Retinal pigment epithelial cell (primary cell): ENCODE measurements at places on chromosomes 11 and 22.
A peak's percentile ranks its signal among the peaks of the same experiment; 100 is the strongest.

GRCh38 chr22:30047364-30047738 is 32.9 kb upstream of the HORMAD2 start:
- no peak for DNase-seq

GRCh38 chr11:45087900-45088160 is 58.6 kb upstream of the PRDM11 start:
- no peak for DNase-seq

DNA sequence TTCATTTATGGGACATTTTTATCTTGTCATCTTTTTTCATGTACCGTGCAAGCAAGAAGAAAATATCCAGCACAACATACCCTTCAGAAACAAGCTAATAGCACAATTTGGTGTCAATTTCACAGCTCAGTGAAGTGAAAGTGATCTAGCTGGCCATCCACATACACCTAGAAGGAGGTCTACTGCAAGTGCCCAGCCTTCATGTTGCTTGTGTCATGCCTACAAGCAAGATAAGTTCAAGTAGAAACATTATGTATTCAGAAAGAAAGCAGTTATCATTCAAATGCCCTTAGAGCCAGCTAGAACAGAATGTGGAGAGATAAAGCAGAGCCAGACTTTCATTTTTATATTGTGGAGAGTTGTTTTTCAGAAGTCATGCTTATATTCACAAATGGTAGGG is 325.7 kb upstream of the PITPNB start:
- no peak for DNase-seq

GRCh38 chr11:4019891-4020290 is 74.7 kb upstream of the RRM1 start:
- DNase-seq: no peak

GRCh38 chr22:30326255-30326705 is 461 bp downstream of the TBC1D10A start:
- no peak for DNase-seq

DNA sequence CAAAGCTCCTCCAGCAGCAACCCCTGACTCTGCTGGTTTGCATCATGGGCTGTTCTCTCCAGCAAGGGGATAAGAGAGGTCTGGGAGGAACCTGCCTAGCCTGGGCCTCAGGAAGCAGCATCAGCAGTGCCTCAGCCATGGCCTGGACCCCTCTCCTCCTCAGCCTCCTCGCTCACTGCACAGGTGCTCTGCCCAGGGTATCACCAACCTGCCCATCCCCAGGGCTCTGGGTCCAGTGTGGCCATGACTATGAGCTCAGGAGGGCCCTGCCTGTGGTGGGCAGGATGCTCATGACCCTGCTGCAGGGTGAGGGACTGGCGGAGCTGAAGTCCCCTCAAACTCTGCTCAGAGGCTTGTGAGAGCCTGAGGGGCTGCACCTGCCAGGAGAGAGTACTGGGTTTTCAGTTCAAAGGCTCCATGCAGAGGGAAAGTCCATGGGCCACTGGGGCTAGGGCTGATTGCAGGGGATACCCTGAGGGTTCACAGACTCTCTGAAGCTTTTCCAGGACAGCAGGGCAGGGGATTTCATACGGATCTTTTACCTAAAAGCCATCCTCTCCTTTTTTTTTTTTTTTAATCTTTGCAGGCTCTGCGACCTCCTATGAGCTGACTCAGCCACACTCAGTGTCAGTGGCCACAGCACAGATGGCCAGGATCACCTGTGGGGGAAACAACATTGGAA is 115.8 kb upstream of the IGLL5 start:
- DNase-seq: no peak

GRCh38 chr11:6843670-6844069 is 1.8 kb upstream of the OR10A5 start:
- no peak for DNase-seq

DNA sequence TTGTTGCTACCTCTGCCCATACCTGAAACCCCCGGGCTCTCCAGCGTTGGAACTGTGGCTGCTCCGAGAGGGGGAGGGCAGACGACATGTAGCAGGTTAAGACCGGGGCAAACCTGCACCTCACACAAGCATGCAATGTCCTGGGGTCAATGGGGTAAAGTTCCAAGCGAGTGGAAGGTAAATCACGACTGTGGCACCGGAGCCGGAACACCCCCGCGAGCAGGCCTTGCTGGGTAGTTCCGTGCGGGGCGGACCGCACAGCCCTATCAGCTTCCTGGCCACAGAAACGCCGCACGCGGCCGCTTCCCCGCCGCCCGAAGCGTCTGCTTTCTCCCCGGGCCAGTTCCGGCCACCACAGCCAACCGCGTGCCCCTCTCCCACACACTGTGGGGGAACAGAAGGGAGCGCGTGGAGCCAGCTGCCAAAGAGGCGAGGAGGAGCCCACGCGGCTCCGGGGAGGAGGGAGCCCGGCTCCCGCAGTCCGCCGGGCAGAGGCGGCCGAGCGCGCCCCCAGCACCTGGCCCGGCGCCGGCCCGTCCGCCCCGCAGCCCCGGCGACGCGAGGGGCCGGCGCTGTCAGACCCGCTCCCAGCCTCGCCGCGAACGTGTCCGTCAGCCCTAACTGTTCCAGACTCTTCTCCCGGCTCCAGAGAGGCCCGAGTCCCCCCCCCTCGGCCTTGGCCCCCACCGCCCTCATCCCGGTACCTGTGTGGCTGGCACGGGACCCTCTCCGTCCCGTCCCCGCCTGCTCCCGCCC is 1.6 kb downstream of the SPTBN2 start:
- DNase-seq: no peak

DNA sequence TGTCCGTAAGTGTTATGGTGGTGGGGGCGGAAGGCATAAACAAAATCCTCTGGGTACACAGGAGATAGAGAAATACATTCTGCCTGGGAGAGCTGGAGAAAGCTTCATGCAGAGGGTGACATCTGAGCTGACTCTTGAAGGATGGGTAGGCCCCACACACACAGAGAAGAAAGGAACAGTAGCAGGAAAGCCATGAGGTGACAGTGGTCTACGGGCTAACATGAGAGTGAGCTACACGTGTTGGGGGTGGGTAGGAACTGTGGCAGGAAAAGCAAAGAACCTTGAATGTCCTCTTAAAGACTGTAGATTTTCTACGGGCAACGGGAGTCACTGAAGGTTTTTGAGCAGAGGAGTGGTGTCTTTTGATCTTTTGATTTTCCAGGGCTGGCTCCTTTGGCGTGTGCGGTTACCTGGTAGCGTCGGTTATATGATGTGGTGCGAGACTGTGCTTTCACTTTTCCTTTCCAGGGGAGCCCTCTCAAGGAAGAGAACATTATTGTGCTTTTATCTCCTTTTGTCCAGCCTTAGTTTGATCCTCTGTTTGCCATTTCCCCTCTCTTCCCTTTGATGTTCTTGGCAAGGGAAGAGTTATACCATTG is 39.7 kb downstream of the ADAMTS8 start:
- DNase-seq: no peak

- DNase-seq: no peak
These were observed 261.7 kb downstream of the TENM4 start for GRCh38 chr11:79179087-79179486.

GRCh38 chr11:70666311-70666710 is 268.0 kb downstream of the CTTN start:
- DNase-seq: no peak

DNA sequence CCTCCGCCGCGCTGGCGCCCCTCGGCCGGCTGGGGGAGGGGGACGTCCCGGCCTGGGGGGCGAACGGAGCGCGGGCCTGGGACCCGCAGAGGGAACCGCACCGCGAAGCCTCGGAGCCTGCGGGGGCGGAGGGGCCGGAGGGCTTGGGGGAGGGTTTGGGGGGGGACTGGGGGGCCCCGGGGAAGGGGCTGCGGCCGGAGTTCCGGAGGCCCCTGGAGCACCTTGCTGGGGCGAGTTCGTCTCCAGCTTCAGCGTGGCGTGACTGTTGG is 261 bp upstream of the SCT start:
- DNase-seq: no peak

- DNase-seq: peak; percentile 52
These were observed 4.6 kb downstream of the APOL4 start for GRCh38 chr22:36197065-36197440.

- DNase-seq: no peak
These were observed 68.3 kb downstream of the IGLL1 start for GRCh38 chr22:23511627-23512347.

DNA sequence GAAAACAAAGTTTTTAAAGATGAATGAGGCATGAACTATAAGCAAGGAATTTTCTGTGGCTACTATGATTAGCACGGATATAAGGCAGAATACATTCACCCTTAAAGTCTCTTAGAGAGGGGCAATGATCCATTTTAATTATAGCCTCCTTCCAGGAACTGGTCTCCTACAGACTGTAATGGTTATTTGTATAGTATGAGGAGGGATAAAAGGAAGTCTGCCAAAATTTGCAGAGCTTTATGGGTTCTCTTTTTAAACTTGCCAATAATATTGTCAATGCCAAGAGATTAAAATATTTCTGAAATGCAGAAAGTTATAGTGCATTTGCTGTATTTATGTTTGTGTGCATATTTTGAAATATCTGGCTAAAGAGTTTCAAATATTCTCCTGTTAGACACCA is 271.4 kb upstream of the LUZP2 start:
- no peak for DNase-seq

DNA sequence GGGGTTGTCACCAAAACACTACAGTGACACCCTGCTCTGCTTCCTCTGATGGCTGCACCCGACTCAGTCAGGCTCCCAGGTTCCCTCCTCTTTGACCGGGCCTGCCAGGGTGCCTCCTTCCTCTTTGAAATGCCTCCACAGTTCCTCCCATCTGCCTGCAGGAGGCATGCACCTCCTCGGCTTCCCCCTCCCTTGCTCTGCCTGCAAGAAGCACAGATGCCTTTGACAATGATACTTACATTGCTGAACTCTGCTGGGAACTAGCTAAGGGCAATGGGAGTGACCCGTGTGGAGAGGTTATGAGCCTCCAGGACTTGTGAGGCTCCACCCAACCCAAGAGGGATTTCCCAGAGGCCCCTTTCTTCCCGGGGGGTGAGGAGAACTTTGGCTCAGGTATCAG is 674.1 kb downstream of the OPCML start:
- DNase-seq: no peak

DNA sequence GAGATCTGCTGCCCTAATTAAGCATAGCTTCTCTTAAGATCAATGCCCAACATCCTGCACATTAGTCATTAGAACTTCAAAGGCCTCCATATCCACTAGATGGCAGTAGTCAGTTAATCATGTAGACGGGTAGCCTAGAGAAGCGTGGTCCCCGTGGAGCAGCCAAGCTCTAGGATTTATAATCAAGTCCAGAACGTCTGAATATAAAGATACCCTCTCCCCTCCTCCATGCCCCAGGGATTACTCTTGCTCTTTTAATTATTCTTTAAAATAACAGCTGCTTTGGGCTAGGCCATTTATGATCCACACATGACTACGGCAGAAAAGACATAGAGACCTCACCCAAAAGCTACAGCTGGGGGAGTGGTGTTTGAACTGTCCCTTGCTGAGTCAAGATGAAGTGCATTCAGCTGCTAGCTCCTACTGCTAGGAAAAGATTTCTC is 327.6 kb upstream of the PLET1 start:
- DNase-seq: peak; percentile 43

- no peak for DNase-seq
These were observed 77.5 kb upstream of the PITPNB start for GRCh38 chr22:27996529-27996925.

DNA sequence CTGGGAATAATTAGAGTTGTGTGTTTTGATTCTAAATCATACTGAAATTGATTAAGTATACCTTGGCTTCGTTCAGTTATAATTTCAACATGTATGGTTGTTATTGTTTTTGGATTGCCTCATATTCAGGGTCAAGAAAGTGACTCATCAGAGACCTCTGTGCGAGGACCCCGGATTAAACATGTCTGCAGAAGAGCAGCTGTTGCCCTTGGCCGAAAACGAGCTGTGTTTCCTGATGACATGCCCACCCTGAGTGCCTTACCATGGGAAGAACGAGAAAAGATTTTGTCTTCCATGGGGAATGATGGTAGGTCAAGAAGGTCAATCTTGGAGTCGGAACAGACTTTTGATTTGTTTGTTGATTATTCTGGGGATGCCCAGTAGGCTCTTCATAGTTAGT is 40.4 kb downstream of the KMT2A start:
- DNase-seq: no peak

DNA sequence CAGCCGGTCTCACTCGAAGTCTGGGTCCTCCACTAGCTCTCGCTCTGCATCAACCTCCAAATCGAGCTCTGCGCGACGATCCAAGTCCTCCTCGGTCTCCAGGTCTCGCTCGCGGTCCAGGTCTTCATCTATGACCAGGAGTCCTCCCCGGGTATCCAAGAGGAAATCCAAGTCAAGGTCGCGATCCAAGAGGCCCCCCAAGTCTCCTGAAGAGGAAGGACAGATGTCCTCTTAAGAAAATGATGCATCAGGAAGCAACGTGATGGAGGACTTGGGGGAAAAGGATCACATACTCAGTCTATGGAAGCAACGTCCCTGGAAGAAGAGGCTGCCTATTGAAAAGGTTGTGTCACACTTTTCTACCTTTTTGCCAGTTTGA is 1.1 kb downstream of the SRSF8 start:
- DNase-seq: no peak

GRCh38 chr11:88515002-88515401 is 177.5 kb upstream of the CTSC start:
- no peak for DNase-seq

- DNase-seq: peak; percentile 92
These were observed 46.4 kb downstream of the MCM5 start for GRCh38 chr22:35446365-35446764.

DNA sequence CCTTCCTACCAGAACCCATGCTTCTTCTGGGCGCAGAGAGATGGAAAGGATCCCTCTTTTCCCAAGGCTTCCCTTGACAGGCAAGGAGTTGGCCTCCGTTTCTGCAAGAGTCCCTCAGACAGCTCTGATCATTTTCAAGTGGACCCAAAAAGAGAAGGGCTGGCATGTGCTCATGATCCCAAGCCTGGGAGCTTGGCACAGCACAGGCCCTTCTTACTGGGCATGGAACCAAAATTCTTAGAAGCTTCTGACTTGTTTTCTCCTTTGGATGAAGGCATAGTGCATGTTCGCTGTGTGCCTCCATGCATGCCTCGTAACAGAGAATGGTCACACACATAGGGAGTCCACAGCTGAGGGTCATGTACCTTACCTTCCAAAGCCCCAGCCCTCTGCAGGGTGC is 449.6 kb downstream of the MIAT start:
- DNase-seq: no peak

DNA sequence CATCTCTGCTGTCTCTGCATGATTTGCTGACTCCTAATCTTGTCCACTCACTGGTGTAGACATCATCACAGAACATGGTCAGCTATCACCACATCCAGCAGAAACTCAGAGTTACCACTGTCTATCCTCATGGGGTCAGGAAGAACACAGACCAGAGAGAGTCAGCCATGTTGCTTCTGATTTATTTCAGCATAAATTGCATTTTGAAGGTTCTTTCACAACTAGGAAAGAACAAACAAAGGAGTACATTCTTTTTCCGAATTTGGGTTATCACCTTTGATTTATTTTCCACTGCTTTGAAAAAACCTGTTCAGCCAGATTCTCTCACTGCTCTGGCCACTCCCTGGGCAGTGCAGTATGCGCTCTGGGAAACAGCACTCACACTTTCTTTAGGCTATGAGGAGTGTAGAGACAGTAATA is 172.0 kb upstream of the MTMR2 start:
- DNase-seq: no peak
